ENCODE measurements at places on chromosomes 5 and 9.

- DNase-seq = peak; percentile 93
Measured at GRCh38 chr9:83956436-83957247, 23.4 kb downstream of the HNRNPK start.

DNA sequence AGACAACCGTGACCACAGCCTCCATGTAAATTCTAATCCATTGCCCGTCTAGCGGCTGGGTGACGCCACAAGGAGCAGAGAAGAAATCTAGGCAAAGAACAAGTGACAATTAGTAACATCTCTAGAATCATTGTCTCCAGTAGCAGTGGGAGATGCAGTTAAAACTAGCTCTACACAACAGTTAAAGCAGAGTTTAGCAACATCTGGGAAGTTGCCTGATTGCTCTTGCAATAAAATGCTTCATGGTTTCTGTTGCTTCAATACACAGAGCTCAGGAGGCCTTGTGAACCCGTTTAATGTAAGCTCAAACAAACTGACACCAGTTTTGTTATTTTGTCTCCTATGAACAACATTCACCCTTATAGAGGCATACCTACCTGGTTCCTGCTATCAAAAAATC lies 369.8 kb upstream of the PDE4D start:
- DNase-seq = no peak

DNA sequence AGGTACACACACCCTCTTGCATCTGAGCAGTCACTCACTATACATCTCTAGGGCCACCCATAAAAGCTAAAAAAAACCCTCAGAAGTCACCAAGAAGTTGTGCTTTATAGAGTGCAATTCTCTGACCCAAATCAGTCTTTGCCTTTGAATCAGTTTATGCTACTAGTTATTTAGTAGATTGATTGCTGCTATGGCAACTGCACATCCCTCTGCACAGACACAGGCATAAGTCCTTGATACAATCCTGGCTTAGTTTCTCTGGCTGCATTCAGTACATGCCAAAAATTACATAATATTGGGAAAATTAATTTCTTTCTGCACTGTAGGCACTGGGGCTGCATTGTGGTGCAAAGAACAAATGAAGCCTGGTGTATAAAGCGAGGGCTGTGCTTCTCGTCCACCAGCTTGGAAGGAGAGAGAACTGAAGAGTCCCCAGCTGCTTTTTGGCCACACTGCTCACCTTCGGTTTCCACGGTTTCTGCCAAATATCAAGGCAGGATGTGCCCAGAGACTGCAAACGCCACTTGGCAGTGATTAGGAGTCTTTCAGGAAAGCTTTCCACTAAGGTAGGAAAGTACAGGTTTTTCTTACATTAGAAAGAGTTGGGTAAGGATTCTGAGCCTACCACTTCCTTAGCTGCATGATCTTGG lies 258.4 kb downstream of the ELAVL2 start:
- DNase-seq = no peak

- no peak for DNase-seq
Measured at GRCh38 chr9:20358207-20358606, 264.1 kb downstream of the MLLT3 start.

- no peak for DNase-seq
Measured at GRCh38 chr5:132648355-132648754, 9.6 kb upstream of the IL13 start.

DNA sequence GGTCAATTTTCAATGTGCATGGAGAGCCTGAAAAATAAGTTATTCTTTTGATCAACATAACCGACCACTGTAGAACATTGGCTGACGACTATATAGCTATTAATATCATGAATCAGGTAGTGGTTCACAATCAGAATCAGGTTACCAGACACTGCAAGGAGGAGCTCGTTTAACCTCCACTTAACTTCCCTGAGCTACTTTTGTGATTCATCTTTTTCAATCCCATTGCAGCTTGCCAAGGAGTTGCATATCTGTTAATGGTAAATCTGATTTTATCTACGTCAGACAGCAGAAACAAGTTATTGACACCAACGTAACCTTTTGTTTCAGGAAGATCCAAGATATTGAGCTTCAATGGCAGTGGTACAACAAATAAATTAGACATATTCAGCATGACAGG lies 2263.8 kb upstream of the ACO1 start:
- DNase-seq = no peak

GRCh38 chr5:160545832-160546231 lies 124.2 kb downstream of the PTTG1 start:
- no peak for DNase-seq

- no peak for DNase-seq
Measured at GRCh38 chr5:77638763-77639671, 504 bp upstream of the OTP start.

DNA sequence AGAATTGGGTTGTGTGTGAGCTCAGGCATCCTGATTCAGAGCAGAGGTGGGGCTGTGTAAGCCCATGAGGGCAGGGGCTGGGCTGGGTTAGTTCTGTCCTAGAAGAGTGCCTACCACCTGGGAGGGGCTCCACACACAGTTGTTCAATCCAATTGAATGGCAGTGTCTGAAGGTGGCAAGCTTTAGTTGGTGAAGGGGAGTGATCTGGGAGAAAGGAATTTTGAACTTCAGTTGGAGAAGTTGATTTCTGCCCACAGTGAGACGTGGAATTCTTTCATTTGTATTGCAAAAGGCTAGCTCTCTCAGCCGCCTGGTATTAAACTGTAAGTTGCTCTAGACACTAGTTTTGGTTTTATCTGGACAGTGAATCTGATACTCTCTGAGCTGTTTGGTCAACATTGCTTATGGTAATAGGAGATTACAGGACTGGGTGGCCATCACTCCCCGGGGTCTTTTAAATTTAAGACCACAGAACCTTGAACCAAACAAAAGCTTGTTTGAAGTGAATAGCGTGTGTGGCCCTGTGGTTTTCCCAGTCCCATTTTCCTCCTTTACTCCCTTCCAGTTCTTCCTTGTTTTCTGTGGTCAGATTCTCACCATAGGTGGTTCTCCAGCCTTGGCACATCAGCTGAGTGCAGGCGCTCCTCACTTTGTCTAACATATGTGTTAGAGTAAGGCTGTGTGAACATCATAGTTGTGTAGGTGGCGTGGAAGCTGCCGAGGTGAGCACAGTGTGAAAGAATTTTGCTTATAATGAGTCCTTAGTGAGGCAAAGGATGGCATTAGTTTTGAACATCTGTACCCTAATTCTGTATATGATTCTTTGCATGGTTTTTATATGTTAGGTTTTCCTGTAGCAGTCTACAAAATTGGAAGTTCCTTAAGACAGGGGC lies 78.0 kb downstream of the ARHGAP26 start:
- no peak for DNase-seq

DNA sequence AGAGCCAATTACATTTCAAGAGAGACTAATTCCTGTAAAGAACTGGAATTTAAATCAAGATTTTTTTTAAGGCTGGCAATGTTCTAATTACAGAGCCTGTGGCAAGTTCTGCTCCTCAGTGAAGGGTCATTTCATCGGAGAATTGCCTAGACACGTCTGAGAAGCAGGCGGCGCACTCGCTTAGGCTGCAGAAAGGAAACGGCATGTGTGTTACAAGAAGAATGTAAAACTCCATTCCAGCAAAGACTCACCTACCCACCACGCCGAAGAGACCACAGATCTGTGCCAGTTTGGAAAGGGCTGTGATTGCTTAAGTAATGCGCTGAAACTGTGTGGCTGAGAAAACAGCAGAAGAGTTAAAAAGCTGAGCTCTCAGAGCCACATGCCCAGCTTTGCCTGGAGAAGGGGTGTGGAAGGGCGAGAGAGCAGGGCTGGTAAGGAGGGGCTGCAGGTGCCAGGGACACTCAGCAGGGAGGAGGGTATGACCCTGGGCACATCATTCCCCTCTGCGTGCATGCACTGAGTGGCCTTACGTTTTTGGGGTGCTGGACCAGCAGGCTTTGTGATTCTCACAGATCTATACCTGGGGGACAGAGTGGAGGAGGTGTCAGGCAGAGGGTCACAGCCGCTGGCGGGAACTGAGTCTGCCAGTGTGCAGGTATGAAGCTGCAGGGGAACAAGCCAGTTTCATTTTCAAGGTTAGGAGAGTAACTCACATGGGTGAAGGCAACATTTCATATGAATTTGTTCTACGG lies 17.8 kb upstream of the SLC25A51 start:
- peak; percentile 46 for DNase-seq

- DNase-seq = no peak
Measured at GRCh38 chr5:4977416-4978110, 162.6 kb upstream of the ADAMTS16 start.

GRCh38 chr5:24363789-24364481 lies 280.8 kb downstream of the CDH10 start:
- no peak for DNase-seq

DNA sequence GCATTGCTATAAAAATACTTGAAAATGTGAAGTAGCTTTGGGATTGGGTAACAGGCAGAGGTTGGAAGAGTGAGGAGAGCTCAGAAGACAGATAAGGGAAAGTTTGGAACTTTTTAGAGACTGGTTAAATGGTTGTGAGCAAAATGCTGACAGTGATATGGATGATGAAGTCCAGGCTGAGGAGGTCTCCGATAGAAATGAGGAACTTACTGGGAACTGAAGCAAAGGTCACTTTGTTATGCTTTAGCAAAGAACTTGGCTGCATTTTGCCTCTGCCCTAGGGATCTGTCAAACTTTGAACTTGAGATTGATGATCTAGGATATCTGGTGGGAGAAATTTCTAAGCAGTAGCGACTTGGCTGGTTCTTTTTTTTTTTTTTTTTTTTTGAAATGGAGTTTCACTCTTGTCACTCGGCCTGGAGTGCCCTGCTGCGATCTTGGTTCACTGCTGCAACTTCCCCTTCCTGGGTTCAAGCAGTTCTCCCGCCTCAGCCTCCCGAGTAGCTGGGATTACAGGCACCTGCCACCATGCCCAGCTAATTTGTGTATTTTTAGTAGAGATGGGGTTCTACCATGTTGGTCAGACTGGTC lies 998.9 kb downstream of the TLE1 start:
- no peak for DNase-seq

DNA sequence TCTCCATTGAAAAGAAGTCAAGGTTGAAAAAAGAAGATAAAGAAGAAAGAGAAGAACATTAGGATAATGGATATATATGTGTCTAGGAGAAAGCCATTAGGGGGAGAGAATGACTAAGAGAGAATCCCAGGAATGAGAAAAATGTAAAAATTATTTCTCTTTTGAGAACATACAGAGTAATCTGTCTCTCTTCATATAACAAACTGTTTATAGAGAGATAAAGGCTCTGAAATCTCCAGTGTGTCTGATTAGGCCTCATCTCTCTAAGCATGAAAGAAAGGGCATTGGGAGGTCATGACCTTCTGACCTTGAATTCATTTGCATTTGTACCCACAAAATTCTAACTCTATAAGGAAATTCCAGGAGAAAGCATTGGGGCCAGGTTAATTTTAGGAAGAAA lies 3.5 kb upstream of the MPDZ start:
- DNase-seq = no peak

GRCh38 chr5:40274568-40274967 lies 405.1 kb upstream of the PTGER4 start:
- no peak for DNase-seq

DNA sequence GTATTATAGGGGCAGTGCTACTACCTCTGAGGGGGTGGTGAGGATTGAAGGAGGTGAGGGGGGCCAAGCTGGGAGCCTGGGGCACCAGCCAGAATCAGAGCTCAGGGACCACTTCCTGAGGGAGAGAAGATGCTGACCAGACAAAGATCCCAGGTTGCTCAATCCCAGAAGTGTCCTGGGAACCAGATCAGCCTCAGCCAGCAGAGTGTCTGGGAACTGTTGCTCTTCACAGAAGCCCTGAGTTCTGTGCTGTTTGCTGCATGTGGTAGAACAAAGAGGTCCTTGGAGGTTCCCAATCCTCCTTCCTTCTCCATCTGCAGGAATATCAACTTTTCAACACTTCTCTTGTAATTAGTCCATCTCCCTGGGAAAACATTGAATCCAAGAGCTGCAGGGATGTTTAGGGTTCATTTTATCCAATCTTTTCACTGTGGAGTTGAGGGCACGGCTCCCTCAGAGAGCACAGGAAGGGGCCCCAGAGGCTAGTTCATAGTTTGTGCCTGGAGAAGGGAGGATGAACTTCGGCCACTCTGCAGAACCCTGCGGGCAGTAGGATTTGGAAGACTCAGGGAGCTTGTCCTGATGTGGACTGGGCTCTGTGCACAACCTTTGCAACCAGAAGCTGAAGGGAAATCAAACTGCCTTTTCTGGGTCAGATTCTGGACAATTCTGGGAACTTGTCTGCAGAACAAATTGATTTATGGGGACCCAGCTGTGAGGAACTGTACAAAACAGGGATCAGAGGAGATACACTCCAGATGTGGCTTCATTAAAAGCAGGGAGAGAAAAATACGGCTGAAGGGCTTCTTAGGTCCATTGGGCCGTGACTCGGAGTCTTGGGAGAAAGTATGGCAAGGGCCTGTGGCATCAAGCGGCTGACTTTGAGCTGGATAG lies 57.1 kb downstream of the GALNT12 start:
- no peak for DNase-seq

DNA sequence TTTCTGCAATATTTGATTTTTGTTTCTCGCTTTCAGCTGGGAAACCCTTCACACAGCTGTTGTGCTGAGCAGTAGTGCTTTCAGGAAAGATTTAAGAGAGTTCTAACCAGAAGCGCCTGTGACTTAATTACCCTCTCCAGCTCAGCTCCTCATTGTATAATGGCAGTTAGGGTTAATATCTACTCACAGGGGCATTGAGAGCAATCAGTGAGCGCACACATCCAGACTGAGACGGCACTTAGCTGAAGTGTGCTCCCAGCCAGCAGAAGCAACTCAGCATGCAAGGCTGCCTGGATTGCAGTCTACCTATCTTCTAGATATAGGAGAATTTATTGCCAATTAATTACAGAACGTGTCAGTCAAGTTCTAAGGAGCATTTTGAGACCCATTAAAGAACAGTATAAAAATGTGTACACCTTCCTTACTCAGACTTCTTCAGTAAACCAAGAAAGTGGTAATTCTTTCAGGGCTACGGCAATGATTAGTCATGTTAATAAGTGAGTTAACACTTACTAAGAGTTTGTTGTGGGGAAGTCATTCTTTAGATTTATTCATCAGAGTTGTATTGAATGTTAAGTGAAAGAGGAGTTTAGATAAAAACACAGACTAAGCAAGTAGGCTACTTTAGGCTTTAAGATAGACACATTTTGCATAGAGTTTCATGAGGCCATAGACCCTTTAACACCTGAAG lies 111.7 kb upstream of the PCAT7 start:
- no peak for DNase-seq

DNA sequence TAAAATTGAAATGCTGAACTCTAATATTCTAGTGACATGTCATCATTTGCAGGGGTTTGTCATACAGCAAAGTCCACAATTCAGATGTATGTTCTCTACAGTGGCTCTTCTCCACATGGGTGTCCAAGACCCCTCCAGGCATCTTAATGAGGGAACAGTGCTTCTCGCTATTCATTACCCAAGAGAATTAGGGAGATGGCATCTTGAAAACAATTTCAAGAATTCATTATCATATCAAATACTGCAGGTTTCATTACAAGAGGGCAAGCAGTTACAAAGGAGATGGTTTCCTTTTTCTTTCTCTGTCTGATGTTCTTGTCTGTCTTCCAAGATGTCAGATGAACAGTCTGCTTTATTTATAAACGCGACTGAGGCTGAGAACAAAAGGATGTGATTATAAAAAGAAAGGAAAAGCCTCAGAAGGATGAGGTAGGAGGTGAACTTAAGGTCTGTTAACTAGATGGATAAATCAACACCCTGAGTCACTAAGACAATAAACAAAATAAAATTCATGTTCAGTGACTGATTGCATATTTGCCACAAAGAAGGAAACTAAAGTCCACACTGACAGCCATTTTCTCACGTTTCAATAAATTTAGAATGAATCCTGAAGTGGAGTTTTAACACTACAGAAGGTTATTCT lies 326.7 kb upstream of the EFNA5 start:
- DNase-seq = no peak

Measured in posterior vena cava (tissue), 2 donors.